HFFc6 (cell line): ENCODE measurements at places on chromosomes 4 and X. TPM values are rescaled to one million over a fixed set of nuclear protein-coding genes. Genes with fewer than 3 reads are reported as not detected.

- no peak for DNase-seq
Measured at GRCh38 chr4:60241866-60242265, 958.3 kb upstream of the ADGRL3 start.

- no peak for DNase-seq
Measured at GRCh38 chr4:87306056-87306455, 16.6 kb downstream of the HSD17B13 start.

- DNase-seq = no peak
Measured at GRCh38 chr4:10007436-10007740, 13.9 kb downstream of the SLC2A9 start.

DNA sequence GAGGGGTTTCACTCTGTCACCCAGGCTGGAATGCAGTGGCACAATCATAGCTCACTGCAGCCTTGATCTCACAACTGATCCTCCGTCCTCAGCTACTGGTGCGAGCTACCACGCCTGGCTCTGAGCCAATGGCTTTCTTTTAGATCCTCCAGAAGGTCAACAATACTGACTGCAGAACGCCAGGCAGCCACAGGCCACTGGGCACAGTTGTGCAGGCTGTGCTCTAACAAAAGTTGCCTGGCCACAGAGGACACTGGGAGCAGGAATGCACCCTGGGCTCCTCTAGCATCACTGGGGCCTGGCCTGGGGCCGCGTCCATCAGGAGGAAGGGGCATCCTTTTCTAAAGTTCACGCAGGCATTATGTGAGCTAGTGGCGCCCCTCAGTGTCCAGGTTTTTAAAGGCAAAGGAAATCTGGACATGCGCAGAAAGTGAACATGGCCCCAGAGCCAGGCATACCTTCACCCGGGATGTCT, 14.9 kb upstream of the PORCN start:
- peak; percentile 35 for DNase-seq

GRCh38 chrX:41085878-41086626, 807 bp downstream of the USP9X start:
- DNase-seq = no peak

OPRPN gene
- not detected in 3 replicates for total RNA-seq

DNA sequence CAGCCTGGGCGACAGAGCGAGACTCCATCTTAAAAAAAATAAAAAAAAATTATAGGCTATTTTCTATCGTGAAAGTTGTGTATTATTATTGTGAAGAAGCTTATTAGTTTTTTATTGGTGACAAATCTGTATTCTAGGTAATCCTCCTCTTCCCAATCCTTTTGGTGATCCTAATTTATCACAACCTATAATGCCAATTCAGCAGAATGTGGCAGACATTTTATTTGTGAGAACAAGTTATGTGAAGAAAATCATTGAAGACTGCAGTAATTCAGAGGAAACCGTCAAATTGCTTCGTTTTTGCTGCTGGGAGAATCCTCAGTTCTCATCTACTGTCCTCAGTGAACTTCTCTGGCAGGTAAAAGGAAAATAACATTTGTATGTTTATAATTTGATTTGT, 109.4 kb upstream of the DDX3X start:
- no peak for DNase-seq

DNA sequence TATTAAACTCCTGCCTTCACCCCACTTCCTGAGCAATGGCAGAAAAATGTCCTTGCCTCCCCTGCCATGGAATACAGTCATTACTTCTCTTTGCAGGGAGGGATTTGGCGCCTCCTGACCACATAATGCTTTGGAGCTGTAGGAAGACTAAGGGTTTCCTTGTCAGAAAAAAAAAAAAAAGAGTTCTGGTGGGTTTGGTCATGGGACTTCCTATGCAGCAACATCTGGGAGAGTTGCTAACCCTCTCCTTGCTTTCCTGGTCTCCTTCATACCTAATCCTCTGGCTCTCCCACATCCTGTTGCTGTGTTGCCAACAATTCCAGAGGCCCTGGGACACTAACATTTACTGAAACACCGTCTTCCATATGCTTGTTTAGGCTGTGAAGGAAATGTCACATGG, 75.1 kb upstream of the MBNL3 start:
- DNase-seq = no peak

DNA sequence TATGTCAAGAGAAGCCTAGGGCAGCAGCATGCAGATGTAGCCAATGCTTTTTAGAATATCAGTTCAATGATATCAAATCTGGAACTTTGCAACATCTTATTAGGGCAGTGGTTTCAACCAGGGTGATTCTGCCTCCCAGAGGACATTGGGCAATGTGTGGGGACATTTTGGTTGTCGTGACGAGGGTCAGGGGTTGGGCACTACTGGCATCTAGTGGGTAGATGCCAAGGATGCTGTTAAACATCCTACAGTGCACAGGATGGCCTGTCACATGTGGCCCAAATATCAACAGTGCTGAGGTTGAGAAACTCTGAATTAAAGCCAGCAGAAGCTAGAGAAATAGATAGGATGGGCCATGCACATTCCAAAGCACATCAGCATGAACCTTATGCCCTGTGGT, 152.3 kb downstream of the AMELX start:
- no peak for DNase-seq

DNA sequence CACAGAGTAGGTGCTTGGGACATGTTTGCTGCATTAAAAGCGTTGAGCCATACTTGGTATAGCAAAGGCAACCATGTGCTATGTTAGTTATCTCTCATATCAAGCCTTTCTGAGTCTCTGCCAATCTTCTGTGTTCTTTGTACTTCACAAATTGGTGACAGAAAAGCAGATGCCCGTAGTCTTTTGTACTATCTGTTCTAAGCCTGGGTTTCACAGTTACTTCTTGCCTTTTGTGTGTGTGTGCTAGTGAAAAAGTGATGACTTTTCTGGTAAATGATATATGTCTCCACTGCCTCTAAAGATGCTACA, 16.1 kb upstream of the KLHL2 start:
- DNase-seq = no peak

RAB41 gene
- not detected in 2 replicates for total RNA-seq

DNA sequence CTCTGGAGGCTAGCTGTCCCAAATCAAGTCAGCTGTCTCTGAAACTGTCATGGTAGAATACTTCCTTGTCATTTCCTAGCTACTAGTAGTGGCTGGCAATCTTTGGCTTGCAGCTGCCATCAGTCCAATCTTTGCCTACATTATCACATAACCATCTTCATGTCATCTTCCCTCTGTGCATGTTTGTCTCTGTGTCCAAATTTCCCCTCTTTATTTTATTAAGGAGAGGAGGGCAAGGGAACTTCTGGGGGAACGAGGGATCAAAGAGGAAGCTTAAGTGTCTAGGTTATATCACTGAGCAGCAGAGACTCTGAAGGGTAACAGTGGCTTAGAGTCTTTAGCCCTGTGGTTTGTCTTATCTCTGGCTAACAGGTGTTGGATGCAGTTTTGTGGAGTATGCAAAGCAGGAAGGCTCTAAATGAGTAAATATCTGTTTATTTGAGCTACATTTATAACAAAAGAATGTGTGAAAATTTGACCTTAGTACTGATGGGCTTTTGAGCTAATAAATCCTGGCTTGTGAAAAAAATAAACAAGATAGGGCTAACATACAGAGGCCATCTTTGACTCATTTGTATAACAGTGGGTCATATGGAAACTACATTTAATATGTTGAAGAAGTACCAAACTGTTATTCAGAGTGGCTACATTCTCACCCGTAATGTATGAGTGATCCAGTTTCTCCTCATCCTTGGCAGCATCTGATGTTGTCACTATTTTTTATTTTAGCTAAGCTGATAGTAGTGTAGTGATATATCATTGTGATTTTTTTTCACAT, 49.4 kb upstream of the ENOX2 start:
- no peak for DNase-seq

TENM3 gene
- 34.1 to 47.1 TPM (median 37.1 TPM) in 3 replicates for total RNA-seq

RRH gene
- total RNA-seq = not detected in 3 replicates

DNA sequence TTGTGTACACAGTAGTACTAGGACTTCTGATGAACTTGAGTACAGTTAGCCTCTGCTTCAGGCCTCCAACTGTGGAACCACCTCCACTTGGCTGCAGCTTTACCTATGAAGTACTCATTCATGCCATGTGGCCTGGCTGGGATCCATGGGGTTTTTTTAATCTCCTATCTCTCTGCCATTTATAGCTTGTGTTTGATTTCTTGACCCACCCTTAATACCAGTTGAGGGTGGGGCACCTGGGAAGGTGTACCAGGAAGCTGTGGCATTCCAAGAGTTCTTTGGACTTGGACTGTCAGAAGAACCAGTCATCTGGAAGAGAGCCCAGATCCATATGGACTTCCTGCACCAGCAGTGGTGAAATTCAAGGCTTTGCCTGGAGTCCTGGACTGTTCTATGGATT, 230.1 kb downstream of the SHROOM3 start:
- DNase-seq = peak; percentile 49

DRP2 gene
- 0.18 and 0.51 TPM in 2 replicates for total RNA-seq

SHOX gene
- 29.3 to 43.2 TPM (median 40.2 TPM) in 3 replicates for total RNA-seq
